Right renal cortex interstitium (tissue), 3 donors: ENCODE measurements at places on chromosomes 7 and 10. TPM values are rescaled to one million over a fixed set of nuclear protein-coding genes. Genes with fewer than 3 reads are reported as not detected.

GRCh38 chr7:35261041-35261440, 7.1 kb upstream of the TBX20 start:
- no peak for DNase-seq

DNA sequence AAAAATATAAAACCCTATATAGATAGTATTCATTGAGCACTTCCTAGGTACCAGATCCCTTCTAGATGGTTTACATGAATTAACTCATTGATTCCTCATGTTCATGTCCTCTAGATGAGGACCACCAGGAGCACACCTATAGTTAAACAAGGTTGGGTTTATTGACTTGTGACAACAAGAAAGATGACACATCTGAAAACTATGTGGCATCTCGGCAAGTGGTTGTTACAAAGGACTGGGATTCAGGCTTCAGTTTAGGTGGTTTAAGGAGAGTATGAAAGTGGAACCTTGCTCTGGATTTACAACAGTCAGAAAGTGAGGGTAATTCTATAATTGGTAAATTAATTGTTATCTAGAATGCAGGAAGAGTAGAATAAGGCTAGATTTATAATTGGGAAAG, 99.0 kb upstream of the PHF14 start:
- DNase-seq = no peak

DNA sequence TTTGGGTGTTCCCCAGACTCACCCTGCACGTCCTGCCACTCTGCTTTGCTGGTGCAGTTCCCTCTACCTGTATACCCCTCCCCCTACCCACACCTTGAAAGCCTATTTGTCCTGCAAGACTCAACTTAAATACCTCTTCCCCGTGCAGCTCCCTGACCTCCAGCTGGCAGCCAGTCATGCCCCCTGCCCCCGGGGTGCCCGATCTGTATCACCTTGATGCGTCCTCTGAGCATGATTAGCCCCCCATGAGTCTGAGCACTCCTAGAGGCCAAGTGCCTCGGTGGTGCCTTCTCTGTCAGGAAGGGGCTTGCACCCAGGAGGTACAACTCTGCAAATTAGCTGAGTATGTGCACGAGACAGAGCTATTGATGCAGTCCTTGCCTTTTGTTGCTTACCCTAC, 95.1 kb downstream of the RGS10 start:
- no peak for DNase-seq

KLHL7 gene
- 47.9 TPM for polyA plus RNA-seq

GSTO2 gene
- 26.0 TPM for polyA plus RNA-seq

SPDYE5 gene
- polyA plus RNA-seq = 1.2 TPM

IFIT1B gene
- 0.11 TPM for polyA plus RNA-seq

DNA sequence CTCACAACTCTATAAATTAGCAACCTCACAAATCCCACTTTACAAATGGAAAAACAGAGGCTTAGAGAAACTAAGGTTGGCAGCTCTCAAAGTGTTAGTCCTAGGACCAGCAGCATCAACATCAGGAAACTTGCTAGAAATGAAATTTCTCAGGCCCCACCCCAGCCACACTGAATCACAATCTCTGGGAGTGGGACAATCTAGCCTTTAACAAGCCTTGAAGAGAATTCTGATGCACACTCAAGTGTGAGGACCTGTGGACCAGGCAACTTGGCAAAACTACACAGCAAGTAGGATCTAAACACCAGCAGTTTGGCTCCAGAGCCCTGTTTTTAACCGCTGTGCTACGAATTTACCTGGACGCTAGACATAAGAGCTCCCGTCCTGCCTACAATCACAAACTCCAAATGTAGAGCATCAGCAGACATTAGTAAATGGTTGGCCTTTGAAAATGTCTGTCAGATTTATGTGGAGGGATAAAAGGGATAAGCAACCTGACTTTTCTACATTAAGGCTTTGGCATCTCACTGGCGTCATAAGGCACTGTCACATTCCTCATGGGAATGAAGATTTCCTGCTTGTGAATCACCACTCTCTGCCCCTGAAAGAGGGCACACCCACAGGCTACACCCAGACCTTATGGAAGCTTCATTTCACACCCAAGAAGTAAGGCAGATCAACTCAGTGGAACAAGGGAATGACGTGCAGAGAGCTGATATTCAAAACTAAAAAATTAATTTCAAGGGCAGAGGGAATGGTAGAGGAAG, 34.5 kb downstream of the PPP1R3C start:
- DNase-seq = no peak

- no peak for DNase-seq
Measured at GRCh38 chr10:82358486-82359099, 483.6 kb downstream of the NRG3 start.

ADGRA1 gene
- polyA plus RNA-seq = 1.2 TPM

CH25H gene
- 0.11 TPM for polyA plus RNA-seq

DNA sequence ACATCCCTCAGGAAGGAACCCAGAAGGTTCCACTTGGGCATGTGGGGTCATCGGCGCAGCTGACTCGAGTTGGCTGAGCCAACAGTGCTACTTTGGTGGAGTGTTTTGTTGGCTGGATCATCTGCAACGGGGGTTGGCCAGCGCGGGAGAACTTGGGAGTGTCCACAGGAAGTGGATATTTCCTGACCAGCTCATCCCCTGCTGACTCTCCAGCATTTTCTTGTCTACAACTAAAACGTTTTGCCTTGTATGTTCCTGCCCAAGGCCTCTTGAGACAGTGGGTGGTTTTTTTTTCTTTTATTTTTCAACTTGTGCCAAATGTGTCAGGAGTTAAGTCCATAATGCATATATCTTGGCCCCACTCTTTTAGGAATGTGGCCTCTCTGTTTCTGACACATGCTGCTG, 208.6 kb downstream of the ZNF365 start:
- peak; percentile 29 for DNase-seq

- no peak for DNase-seq
Measured at GRCh38 chr10:49230004-49230403, 41.8 kb upstream of the TMEM273 start.

DNA sequence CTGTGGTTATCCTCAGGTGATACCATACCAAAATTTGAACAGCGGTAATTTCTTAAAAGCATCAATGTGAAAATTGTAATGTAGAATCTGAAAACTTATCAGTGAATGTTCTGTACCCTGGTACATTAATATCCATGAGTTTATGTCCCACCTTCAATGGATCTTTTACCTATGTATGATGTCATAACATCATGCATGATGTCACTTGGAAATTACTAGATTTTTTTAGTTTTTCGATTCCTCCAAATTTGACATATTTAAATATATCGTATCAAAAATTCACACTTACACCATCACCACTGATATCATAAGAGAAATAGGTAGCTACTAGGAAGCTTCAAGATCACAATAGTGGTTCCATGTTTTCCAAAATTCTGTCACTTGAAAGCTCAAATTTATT, 95.0 kb upstream of the AKR1E2 start:
- DNase-seq = no peak

DNA sequence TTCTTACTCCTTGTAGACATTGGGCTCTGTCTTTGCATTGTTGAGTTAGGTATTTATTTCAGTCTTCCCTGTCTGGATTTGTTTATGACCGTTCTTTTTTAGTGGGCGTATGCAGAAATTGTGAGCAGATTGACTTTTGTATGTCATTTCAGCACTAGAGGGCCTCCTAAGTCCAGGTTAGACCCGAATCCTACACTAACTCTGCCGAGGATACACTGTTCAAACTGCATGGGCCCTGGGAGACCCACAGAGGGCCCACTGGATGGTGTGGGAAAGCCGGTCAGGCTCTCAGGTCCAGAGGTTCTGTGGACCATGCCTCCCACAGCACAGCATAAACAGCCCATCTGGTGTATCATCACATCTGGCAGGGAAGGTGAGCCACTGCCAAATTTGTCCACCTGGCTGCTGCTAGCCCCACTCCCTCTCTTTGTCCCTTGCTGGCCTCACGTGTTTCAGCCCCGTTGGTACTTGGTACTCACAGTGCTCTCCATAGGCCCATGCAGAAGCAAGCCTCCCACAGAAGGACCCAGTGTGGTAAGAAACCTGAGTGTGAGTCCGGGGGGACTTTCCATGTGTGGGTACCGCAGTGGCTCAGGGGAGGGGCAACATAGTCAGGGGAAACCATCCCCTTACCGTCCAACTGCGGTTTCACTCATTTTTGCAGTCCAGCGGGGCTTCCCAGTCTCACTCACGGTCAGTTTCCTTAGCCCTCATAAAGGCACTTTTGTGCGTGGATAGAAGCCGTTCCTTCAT, 112.8 kb downstream of the APBB1IP start:
- DNase-seq = no peak

DNA sequence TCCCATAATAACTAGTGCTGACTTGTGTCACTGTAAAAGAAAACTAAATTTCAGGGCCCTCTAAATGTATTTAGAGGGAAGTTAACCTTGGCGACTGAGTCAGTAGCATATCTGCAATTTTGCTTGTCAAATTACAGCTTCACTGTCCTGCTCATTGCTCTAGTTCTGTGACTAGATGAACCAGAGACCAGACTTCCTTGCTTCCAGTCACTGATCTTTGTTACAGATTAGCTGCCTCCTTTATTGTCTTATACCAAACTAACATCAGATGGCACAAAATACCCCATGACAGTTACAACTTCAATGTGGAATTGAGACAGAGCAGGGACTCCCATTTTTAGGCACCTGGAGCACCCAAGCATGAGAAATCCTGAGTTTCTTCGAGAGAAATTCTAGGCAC, 79.9 kb upstream of the POM121L12 start:
- DNase-seq = no peak

GRCh38 chr10:88866454-88866853, 13.6 kb upstream of the STAMBPL1 start:
- no peak for DNase-seq

APBB1IP gene
- 1.7 TPM for polyA plus RNA-seq

GRCh38 chr10:93461109-93461806, 20.9 kb downstream of the MYOF start:
- DNase-seq = no peak

STEAP2 gene
- polyA plus RNA-seq = 12.8 TPM

GRCh38 chr10:132170561-132171361, 16.0 kb upstream of the DPYSL4 start:
- DNase-seq = no peak

DNA sequence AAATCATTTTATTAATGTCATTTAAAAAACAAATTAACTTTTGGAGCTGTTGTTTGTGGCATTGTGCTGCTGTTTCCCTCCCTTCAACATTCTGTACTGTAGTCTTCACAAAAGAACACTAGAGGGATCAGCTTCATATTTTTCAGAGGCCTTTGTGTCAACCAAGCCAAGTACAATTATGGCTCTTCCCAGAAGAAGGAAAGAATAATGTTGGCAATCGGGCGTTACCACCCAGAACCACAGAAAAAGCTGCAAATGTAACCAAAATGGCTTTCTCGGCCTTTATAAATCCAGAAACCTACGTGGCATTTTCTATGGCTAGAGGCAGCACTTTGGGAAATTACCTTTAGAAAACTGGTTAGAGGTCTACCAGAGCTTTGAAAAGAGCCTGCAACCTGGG, 98.8 kb upstream of the COL1A2 start:
- DNase-seq = no peak
